Stimulated activated CD4-positive, alpha-beta T cell treated with anti-CD3 and anti-CD28 coated beads, TNF-alpha, amount 100 ng/mL, for 4 hours (primary cell): ENCODE measurements at places on chromosomes 7 and 10.
A peak's percentile ranks its signal among the peaks of the same experiment; 100 is the strongest.

GRCh38 chr7:98192781-98193457, 18.3 kb upstream of the BHLHA15 start:
- no peak for DNase-seq

GRCh38 chr7:149310113-149310836, 48.3 kb downstream of the ZNF783 start:
- DNase-seq: no peak

DNA sequence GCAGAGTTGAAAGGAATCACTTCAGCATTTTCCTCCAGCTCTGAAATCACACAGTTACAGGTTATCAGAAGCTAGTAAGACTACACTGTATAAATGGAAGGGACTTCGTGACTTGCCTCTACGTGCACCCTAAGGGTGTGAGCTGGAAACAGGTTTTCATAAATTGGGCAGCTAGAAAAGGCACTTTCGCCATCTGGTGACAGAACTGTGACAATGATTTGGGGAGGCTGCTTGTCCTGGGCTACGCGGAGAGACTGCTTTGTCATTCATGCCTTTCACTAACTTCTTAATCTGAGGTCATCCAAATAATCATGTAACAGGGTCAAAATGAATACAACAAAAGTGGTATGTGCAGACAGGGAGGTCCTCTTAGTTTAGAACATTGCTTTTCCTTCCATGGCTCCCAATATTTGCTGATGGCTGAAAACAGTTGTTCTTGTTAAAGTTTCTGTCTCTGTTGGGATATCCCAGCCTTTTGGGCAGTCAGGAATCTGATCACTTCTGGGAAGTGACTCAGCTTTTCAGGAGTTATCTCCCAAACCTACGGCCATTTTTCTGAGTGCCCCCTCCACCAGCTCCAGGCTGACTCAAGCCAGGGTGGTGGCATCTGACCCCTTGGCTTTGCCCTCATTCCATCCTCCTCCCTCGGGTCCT, 17.8 kb downstream of the VWC2 start:
- no peak for DNase-seq

DNA sequence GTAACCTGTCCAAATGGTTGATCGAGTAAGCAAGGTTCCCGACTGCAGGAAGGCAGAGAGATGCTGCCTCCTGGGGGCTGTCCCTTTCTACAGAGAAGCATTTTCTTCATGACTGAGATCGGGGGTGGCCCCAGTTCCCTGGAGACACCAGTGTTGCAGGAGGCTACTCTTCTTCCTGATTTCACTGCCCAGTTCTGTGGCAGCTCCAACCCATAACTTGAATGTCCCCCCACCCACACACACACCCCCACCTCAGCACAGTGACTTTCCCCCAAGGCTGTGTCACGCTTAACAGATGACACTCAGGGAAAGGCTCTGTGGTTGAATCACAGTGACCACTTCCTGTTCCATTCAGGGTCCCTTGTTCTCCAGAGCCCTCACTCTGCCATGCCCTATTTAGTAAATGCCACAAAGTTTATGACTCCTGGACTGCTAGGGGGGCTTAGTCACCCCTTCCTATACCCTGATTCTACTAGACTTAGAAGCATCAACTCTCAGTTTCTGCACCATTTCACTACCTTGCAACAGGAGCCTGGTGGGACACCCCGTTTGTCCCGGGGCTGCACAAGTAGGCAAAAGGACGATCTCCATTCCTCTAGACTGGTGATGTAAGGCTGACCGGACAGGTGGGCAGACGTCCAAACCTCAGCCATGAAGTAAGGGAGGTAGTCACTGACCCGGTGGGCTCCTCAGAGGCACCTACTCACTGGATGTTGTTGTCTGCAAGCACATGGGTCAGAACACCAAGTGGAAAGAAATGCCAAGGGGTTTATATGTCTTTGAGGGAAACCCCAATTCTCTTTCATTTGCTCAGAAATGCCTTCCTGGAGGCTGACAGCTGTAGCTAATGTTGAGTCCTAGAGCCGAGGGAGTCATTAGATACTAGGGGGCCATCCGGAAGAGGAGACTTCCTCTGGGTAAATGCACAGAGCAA, 31.3 kb upstream of the SMC3 start:
- peak; percentile 42 for DNase-seq

DNA sequence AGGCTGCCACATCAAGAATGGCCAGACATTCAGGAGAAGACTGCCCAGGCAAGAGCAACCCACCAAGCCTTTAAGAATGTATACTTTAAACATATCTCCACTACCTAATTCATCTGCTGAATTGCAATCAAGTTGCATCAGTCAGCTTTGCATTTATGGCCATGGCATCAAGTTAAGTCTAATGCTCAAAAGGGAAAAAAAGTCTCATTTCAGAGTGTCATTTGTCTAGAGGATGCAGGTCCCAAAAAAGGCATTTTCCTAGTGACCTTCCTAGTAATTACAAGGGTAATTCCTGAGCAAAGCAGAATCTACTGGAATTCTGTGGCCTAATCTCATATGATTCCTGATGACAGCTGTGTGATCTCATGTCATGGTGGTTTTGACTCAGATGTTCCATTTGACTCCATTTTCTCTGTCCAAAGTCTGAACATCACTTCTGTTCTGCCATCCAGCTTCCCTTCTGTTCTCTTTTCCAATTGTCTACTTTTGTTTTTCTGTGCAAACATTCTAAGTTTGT, 7.3 kb upstream of the CABCOCO1 start:
- no peak for DNase-seq

DNA sequence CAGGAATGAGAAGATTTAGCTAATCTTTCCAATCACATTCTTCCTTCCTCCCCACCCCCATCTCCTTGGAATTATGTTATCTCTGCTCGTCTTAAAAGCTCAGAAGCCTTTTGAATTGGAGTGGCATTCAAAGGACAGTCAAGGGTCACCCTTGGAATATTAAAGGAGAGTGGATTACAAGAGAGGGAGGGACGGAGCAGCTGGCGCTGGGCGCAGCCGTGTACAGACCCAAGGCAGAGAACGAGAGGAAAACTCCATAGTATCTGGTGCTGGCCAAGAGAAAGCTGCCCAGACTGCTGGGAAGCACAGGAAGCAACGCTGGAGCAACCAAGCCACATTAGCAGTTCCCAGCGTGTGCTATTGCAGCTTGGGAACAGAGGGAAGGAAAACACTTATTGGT, 95.7 kb downstream of the POU6F2 start:
- no peak for DNase-seq

- DNase-seq: no peak
These were observed 53.8 kb upstream of the PFKFB3 start for GRCh38 chr10:6148908-6149307.

- peak; percentile 43 for DNase-seq
These were observed 44.8 kb upstream of the DMBT1 start for GRCh38 chr10:122515588-122516231.

- DNase-seq: no peak
These were observed 72.9 kb upstream of the PODXL start for GRCh38 chr7:131629217-131629882.

DNA sequence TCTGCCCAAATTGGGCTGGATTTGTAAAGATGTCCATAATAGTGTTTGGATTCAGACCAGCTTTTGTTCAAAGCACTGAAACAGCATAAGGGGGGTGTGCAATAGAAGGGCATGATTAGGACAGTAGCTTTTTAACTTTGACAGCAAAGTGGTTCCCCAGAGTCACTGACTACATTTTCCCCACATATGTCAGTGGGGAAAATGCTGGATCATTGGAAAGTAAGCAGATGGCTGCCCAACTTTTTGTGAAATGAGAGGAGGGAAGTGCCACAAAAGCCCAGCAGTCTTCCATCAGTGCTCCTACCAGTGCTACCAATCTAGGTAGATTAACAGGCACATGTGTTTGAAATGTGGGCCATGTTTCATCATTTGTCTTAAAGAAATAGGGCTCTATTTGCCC, 162.8 kb downstream of the FZD1 start:
- no peak for DNase-seq

DNA sequence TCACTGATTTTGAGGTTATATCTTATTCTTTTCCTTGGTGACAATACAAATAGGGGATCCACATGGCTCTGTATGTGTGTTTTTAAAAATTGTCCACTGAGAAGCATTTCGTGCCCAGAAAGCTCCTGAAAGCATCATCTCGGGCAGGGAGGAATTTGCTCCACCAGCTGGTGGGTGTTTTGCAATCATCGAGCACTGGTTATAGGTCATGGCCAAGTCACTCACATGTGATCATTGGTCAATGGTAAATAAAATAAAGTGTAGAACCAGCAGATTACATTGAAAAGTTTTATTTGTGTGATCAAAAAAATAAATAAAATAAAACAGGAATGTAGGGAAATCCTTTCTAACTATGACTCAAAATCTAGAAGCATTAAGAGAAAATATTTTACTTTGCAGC, 23.0 kb upstream of the SNX13 start:
- no peak for DNase-seq

DNA sequence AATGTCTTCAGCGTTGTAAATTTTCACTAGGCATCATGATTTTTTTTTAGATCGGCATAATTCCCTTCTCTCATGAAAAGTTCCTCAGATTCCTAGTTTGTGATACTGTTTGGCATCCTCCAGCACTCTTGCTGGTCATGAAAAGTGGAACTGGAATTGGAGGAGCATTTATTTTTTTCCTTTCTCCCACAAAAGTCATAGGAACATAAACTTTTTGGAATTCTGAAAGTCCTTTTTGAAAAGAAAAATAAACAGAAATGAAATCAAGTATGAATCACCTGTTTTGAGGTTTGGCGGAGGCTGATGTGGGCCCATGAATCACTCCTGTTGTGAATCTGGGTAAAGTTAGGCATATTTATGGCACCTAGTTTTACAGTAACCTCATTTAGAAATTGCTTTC, 17.7 kb downstream of the CACNB2 start:
- no peak for DNase-seq

- no peak for DNase-seq
These were observed 227.5 kb upstream of the NPVF start for GRCh38 chr7:25455683-25456251.

GRCh38 chr10:124993736-124994451, 52.0 kb downstream of the ZRANB1 start:
- DNase-seq: no peak

GRCh38 chr7:90713628-90714027, 117.5 kb downstream of the CDK14 start:
- no peak for DNase-seq
